ENCODE measurements at places on chromosomes 4 and X.

DNA sequence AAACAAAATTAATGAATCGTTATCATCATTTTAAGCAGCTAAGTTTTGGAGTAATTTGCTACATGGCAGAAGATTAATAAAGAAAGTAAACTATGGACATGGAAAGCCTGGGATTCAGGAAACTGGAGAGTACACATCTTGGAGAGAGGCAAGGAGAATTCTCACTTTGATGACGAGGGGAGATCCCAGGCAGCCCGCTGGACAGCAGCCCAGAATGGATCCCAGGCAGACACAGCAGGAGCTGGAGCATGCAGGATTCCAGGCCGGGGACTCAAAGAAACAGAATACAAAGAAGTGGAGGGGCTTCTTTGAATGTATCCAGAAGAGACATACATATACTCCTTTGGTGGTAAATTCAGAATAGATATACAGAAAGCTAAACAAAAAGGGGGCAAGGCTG, 118.0 kb upstream of the ATP6AP2 start:
- H3K36me3 ChIP-seq, result no peaks in the 10 kb centered on the region
- no peaks in the 10 kb centered on the region for H3K4me1 ChIP-seq
- DNase-seq, result no peak

GRCh38 chr4:155999725-156000124, 46.1 kb upstream of the CTSO start:
- H3K4me1 ChIP-seq, result no peaks in the 10 kb centered on the region
- no peaks in the 10 kb centered on the region for H3K36me3 ChIP-seq
- H3K4me3 ChIP-seq, result no peak overlapping the region
- no peak for DNase-seq
- H3K27me3 ChIP-seq, result no peaks in the 10 kb centered on the region

- no peak for DNase-seq
- no peaks in the 10 kb centered on the region for H3K27me3 ChIP-seq
- H3K4me1 ChIP-seq, result no peaks in the 10 kb centered on the region
These were observed 2334.6 kb downstream of the PCDH7 start for GRCh38 chr4:33054656-33055196.

DNA sequence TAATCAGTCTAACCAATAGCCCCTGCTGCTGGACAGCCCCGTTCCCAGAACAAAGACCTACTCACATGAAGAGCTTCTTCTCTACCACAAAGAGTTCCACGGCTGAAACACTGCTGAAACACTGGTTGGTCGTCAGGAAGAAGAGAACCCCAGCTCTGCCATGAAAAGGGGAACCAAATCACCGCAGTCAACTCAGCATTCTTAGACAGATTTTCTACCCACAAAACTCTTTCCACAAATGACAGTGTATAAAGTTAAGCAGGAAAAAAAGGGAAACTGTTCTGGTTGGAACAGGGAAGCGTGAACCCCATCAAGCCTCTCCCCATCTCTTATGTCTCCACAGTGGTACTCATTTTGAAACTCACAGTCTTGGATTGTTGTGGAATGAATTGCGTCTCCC, 57.3 kb downstream of the ABCG2 start:
- H3K4me1 ChIP-seq, result no peaks in the 10 kb centered on the region
- H3K27me3 ChIP-seq, result peaks cover 4% of the 10 kb centered on the region

- no peaks in the 10 kb centered on the region for H3K36me3 ChIP-seq
- DNase-seq, result no peak
- no peak overlapping the region for H3K27ac ChIP-seq
- no peaks in the 10 kb centered on the region for H3K27me3 ChIP-seq
- no peak overlapping the region for H3K4me3 ChIP-seq
These were observed 244.2 kb upstream of the GRID2 start for GRCh38 chr4:92059615-92060014.

GRCh38 chr4:67082746-67083145, 462.6 kb downstream of the CENPC start:
- no peak overlapping the region for H3K27ac ChIP-seq
- H3K4me3 ChIP-seq, result no peak overlapping the region
- no peak for DNase-seq
- no peaks in the 10 kb centered on the region for H3K27me3 ChIP-seq
- H3K4me1 ChIP-seq, result no peaks in the 10 kb centered on the region
- H3K36me3 ChIP-seq, result no peaks in the 10 kb centered on the region

GRCh38 chr4:53684136-53685130, 93.1 kb upstream of the LNX1 start:
- no peaks in the 10 kb centered on the region for H3K36me3 ChIP-seq
- no peak overlapping the region for H3K27ac ChIP-seq
- H3K4me1 ChIP-seq, result peaks cover 4% of the 10 kb centered on the region
